ENCODE measurements at places on chromosomes 2 and 18. TPM values are rescaled to one million over a fixed set of nuclear protein-coding genes. Genes with fewer than 3 reads are reported as not detected.

GRCh38 chr2:57711991-57712390, 334.6 kb upstream of the VRK2 start:
- DNase-seq, result no peak

- DNase-seq, result no peak
These were observed 23.6 kb downstream of the MCFD2 start for GRCh38 chr2:46891956-46892553.

DNA sequence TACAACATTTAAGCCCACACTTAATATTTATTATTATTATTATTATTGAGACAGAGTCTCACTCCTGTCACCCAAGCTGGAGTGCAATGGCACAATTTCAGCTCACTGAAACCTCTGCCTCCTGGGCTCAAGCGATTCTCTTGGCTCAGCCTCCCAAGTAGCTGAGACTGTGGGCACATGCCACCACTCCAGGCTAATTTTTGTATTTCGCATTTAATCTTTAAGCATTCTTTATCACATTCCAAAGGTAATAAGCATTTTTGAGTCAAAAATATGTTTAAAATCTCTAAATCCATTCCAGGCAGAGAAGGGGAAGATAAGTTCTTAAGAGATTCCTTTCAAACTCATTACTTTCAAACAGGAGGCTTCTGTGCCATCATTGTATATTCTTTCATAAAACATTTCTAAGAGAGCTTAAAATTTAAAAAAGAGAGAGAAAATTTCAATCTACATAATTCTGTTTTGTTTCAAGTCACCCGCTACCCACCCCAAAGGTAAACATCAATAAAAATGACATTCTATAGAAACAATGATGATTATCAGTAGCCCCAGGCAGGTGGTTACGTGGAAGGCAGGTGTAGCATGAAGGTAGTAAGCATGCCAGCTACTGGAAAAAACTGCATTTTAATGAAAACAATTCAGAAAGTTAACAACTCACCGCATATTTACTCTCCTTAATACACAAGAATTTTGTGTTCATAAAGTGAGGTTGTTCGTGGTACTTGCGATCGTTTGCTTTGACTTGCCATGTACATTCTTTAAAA, 84.4 kb upstream of the NARS1 start:
- DNase-seq, result no peak

GRCh38 chr18:63131106-63131958, 188.2 kb downstream of the BCL2 start:
- DNase-seq, result no peak

DNA sequence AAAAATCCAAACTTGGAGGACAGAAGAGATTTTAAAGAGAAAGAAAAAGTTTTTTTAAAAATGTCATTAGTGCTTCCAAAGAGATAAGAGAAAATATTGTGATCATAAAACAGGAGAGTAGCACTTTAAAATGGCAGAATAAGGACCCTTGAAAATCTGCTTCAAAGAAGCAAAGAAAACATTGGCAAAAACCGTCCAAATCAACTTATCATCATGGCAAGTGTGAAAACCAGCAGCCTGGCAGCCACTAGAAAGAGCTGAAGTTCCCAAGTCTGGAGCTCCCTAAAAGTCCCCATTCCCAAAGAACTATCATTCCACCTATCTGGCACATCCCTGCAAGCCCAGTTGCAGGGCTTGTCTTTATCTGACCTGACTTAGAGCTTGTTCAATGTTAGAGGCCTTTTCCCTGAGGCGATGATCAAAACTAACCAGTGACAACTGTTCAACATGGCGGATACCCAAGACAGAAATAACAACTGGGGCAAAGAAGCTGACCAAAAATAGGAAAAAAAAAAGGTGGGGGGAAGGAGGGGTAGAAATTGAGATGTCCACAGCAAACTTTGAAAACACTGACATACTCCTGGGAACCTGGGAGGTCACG, 24.6 kb upstream of the RNU4ATAC start:
- no peak for DNase-seq

DNA sequence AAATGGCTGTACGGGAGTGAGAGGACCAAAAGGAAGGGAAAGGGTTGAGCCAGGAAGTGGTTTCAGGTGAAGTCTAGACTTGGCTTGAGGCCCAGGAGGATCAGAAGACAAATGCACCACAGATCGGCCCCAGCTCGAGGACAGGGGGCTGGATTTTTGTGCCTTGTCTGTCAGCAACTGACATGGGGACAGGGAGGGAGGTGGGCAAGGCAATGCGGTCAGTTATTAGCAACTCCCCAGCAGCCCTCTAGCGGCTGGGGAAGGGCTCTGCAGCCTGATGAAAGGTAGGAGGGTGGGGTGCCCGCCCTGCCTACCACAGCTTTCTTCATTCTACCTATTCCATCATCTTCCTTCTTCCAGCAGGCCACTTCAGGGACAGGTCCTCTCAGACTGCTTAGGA, 50.0 kb downstream of the CPO start:
- DNase-seq, result no peak

DNA sequence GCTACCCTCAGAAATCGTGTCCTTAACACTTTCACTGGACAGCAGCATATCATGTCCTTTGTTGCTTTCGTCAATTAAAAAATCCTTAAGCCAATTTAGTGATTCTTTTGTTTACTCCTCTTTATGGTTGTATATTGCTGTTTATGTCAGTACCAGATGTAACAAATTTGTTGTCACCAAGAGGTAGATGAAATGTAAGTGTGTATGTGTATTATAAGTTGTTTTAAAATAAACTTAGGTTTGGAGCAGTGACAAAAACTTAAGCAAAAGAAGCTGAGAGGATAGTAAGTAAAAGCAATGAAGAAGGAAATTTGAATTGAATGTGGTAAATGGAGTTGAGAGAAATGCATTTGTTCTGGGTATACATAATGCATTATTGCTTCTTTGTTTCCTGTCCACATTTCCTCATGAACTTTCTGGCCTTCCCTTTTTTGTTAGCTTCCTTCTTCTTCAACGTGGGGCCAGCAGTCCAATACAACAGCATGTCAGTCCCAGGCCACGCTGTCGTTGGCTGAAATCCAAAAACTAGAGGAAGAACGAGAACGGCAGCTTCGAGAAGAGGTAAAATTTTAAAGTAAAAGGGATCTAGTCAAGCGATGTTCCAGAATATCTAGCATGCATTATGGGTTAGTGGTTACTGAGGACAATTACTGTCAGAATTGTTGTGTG, 30.5 kb upstream of the SNORC start:
- peak; percentile 7 for DNase-seq

CACNB4 gene
- 33.9 TPM for total RNA-seq

SEMA4F gene
- 2.2 TPM for total RNA-seq

CHRND gene
- 1.3 TPM for total RNA-seq

GALR1 gene
- total RNA-seq, result 1.1 TPM

IL1A gene
- 1.9 TPM for total RNA-seq

ZNF385B gene
- 2.5 TPM for total RNA-seq

CDK15 gene
- 3.7 TPM for total RNA-seq
